ENCODE measurements at places on chromosomes 2 and 18. TPM values are rescaled to one million over a fixed set of nuclear protein-coding genes. Genes with fewer than 3 reads are reported as not detected.

GRCh38 chr18:71951001-71951400, 593.1 kb downstream of the CBLN2 start:
- H3K4me1 ChIP-seq: no peaks in the 10 kb centered on the region
- no peaks in the 10 kb centered on the region for H3K27me3 ChIP-seq
- no peak overlapping the region for H3K27ac ChIP-seq
- no peak for DNase-seq
- H3K36me3 ChIP-seq: no peaks in the 10 kb centered on the region
- H3K4me3 ChIP-seq: no peak overlapping the region

DNA sequence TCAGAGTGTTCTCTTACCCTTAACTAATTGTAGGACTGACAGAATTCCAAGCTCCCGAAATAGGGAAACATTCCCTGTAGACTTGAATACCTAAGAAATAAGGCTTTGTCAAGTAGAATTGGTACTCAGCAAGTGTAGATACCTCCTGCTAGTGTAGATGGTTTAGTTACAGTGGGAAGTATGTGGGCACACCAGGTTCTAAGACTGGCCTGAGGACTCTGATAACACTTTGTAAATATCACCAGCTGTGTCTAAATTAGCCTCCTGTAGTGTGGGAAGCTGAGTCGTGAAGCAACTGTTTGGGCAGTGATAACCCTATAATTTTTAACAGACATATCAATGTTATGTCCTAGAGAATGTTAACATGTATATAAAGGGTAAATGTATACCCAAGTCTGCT, 304.5 kb downstream of the SLC8A1 start:
- H3K36me3 ChIP-seq: 0 out of 2 replicates have a peak, but pooled peaks cover 6% of the 10 kb centered on the region
- no peak overlapping the region for H3K27ac ChIP-seq
- H3K4me1 ChIP-seq: no peaks in the 10 kb centered on the region
- no peaks in the 10 kb centered on the region for H3K27me3 ChIP-seq
- no peak overlapping the region for H3K4me3 ChIP-seq

GRCh38 chr2:223800908-223801307, 36.5 kb downstream of the AP1S3 start:
- no peaks in the 10 kb centered on the region for H3K27me3 ChIP-seq
- H3K27ac ChIP-seq: no peak overlapping the region
- no peaks in the 10 kb centered on the region for H3K36me3 ChIP-seq
- H3K4me1 ChIP-seq: peaks cover 19% of the 10 kb centered on the region

GRCh38 chr2:210366675-210367080, 51.7 kb upstream of the MYL1 start:
- H3K27me3 ChIP-seq: no peaks in the 10 kb centered on the region
- DNase-seq: peak; percentile 2
- H3K4me3 ChIP-seq: no peak overlapping the region
- no peaks in the 10 kb centered on the region for H3K4me1 ChIP-seq

GRCh38 chr2:97845818-97846217, 132.4 kb downstream of the ZAP70 start:
- H3K4me3 ChIP-seq: no peak overlapping the region
- H3K27ac ChIP-seq: no peak overlapping the region

DNA sequence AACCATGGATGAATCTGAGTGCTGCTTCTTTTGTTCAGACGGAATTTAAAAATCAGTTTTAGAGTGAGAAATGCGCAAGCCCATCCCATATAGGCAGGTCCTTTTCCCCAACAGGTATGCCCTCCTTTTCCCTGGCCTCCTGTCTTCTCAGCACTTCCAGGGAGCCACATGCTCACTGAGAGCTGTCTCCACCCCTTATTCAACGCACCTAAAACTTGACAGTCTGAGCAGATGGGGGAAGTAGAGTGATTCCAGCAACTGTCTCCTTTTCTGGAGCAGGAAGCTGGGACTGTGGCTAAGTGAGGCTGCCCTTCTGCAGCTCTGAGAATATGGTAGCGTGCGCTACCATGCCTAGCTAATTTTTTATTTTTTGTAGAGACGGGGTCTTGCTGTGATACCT, 53.1 kb upstream of the NOSTRIN start:
- no peaks in the 10 kb centered on the region for H3K4me1 ChIP-seq
- H3K27ac ChIP-seq: no peak overlapping the region
- H3K36me3 ChIP-seq: no peaks in the 10 kb centered on the region

DNA sequence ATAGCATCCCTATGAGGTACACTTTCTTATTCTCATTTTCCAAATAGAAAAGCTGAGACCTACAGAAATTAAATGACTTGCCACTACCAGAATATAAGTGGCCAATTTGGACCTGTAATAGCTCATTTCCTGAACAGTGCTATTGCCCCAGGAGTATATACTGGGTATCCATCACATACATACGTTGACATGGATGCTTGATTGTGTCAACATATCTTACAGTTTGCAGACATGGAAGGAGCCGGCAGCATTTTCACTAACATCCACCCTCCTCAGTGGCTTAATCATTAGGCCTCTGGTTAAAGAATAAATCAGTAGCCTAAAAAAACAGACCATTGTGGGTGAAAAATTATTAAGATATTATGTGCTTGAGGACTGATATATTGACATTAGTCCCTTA, 829.3 kb downstream of the LRP1B start:
- no peak overlapping the region for H3K4me3 ChIP-seq
- no peaks in the 10 kb centered on the region for H3K27me3 ChIP-seq
- no peak overlapping the region for H3K27ac ChIP-seq
- no peaks in the 10 kb centered on the region for H3K4me1 ChIP-seq

DNA sequence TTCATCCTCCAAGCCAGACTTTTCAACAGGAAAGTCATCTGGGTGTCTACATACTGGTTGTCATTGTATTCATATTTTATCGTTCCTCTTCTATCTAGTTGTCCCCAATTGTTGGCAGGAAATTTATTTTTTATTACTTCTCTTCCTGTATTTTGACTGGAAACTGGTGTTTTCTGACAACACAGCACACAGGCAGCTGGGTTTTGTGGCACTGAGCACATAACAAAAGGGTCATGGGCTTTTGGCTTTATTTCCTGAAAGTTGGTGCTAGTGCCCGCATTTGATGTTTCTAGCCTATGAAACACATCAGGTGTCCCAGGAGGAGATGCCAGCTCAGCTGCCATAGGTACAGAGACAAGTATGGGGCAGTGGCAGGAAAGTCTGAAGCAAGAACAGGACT, 126.4 kb downstream of the TMEM17 start:
- no peaks in the 10 kb centered on the region for H3K36me3 ChIP-seq
- no peak overlapping the region for H3K27ac ChIP-seq
- no peaks in the 10 kb centered on the region for H3K4me1 ChIP-seq
- DNase-seq: no peak
- H3K4me3 ChIP-seq: no peak overlapping the region

DNA sequence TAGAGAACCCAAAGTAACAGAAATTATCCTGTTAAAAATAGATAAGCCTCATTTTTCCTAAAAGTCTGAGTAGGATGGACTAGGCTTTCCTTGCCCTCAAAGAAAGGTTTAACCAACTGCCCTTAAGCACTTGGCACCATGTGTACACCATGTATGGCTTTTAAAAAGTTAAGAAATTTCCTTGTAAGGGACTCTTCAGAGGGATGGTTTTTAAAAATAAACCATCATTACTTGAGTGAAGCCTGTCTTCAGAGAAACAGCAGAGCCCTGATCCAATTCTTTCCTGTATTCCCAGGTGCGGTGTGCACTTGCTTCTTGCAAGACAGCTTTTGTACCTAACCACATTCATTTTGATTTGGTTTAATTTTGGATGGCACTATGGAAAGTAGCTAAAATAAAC, 1.1 kb upstream of the NEMP2 start:
- no peak overlapping the region for H3K27ac ChIP-seq
- no peaks in the 10 kb centered on the region for H3K27me3 ChIP-seq
- peak; percentile 26 for DNase-seq
- no peaks in the 10 kb centered on the region for H3K36me3 ChIP-seq

- no peak overlapping the region for H3K4me3 ChIP-seq
- H3K27me3 ChIP-seq: no peaks in the 10 kb centered on the region
- H3K4me1 ChIP-seq: peaks cover 4% of the 10 kb centered on the region
- H3K36me3 ChIP-seq: no peaks in the 10 kb centered on the region
- DNase-seq: peak; percentile 76
These were observed 253.1 kb downstream of the SH3BP4 start for GRCh38 chr2:235204948-235205347.

- H3K27me3 ChIP-seq: no peaks in the 10 kb centered on the region
- H3K4me1 ChIP-seq: peaks cover 23% of the 10 kb centered on the region
- no peak overlapping the region for H3K4me3 ChIP-seq
- DNase-seq: no peak
- no peak overlapping the region for H3K27ac ChIP-seq
These were observed 228.6 kb downstream of the EPHA4 start for GRCh38 chr2:221343524-221343923.

DNA sequence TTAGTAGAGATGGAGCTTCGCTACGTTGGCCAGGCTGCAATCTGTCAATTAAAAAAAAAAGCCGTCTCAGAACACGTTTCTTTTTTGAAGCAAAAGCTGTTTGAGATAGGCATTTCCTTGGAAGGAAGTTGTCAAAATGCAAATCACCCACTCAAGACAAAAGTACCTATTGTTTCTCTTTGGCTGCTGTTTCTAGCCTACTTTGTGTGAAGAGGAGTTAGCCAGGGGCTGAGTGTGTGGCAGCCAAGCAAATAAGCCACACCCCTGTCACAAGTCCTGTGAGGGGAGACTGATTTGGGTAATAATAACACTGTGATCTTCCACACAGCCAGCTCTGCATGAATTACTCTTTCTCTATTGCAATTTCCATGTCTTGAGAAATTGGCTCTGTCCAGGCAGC, 47.4 kb upstream of the CDCA7 start:
- H3K36me3 ChIP-seq: no peaks in the 10 kb centered on the region
- no peak for DNase-seq
- H3K27me3 ChIP-seq: no peaks in the 10 kb centered on the region
- H3K27ac ChIP-seq: no peak overlapping the region
- H3K4me1 ChIP-seq: no peaks in the 10 kb centered on the region

GRCh38 chr2:40471866-40472265, 20.0 kb upstream of the SLC8A1 start:
- no peak overlapping the region for H3K4me3 ChIP-seq
- H3K36me3 ChIP-seq: no peaks in the 10 kb centered on the region
- H3K27ac ChIP-seq: no peak overlapping the region
- DNase-seq: no peak

DNA sequence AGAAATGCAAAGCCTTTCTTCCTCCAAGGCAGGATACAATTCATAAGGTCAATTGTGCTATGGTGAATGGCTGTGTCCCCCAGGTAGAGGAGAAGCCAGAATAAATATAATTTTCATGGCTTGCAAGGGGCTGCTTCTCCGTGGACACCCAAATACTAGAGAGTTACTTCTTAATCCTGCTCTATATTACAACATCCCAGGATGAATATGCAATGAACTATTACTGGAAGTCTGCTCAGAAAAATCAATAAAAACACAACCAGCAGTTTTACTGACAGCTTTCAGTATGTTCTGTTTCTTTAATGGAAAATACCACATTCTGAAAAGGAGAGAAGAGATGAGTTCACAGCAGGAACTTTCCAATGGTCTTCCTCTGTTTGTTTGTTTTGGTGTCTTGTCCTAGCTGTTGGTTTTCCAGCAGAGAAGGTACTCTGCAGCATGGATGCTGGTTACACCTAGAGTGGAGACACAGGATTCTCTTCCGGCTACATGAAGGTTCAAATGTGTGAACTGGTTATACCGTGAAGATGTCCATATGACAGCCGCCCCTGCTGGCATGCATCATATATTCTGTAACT, 213.0 kb downstream of the PID1 start:
- DNase-seq: no peak
- H3K4me3 ChIP-seq: no peak overlapping the region
- H3K4me1 ChIP-seq: no peaks in the 10 kb centered on the region
- H3K27me3 ChIP-seq: no peaks in the 10 kb centered on the region
- no peaks in the 10 kb centered on the region for H3K36me3 ChIP-seq

- H3K4me3 ChIP-seq: peak overlapping the region; percentile 61
- DNase-seq: peak; percentile 67
- H3K4me1 ChIP-seq: peaks cover 46% of the 10 kb centered on the region
- peak overlapping the region; percentile 73 for H3K27ac ChIP-seq
These were observed 573.2 kb downstream of the ZEB2 start for GRCh38 chr2:143946436-143947391.

GRCh38 chr2:121001641-121002040, 266.0 kb downstream of the GLI2 start:
- peaks cover 7% of the 10 kb centered on the region for H3K4me1 ChIP-seq
- no peak for DNase-seq
- no peak overlapping the region for H3K4me3 ChIP-seq
- H3K27me3 ChIP-seq: peaks cover 6% of the 10 kb centered on the region

GRCh38 chr2:241570961-241571581, 12.5 kb downstream of the BOK start:
- peaks cover 12% of the 10 kb centered on the region for H3K36me3 ChIP-seq
- no peak overlapping the region for H3K4me3 ChIP-seq
- H3K4me1 ChIP-seq: no peaks in the 10 kb centered on the region
- H3K27ac ChIP-seq: no peak overlapping the region
- no peak for DNase-seq

DNA sequence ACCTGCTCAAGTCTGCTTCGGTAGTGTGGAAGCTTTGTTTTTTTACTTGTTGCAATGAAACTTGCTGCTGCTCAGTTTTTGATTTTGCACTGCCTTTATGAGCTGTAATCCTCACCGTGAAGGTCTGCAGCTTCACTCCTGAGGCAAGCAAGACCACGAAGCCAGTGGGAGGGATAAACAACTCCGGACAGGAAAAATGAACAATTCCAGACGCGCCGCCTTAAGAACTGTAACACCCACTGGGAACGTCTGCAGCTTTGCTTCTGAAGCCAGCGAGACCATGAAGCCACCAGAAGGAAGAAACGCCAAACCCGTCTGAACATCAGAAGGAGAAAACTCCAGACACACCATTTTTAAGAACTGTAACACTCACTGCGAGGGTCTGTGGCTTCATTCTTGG, 245.7 kb upstream of the REG3G start:
- H3K4me3 ChIP-seq: no peak overlapping the region
- H3K27ac ChIP-seq: no peak overlapping the region
- no peaks in the 10 kb centered on the region for H3K27me3 ChIP-seq
- H3K36me3 ChIP-seq: no peaks in the 10 kb centered on the region
- DNase-seq: no peak

- DNase-seq: no peak
- no peaks in the 10 kb centered on the region for H3K4me1 ChIP-seq
- peaks cover 10% of the 10 kb centered on the region for H3K27me3 ChIP-seq
These were observed 78.2 kb downstream of the SUCLG1 start for GRCh38 chr2:84380875-84381274.

ALPI gene
- total RNA-seq: not detected

ST6GAL2 gene
- total RNA-seq: not detected

CABYR gene
- 4.9 TPM for total RNA-seq

CYP26B1 gene
- 0.32 TPM for total RNA-seq

PLEKHH2 gene
- 2.2 TPM for total RNA-seq

CRYBA2 gene
- not detected for total RNA-seq

MDH1B gene
- 0.25 TPM for total RNA-seq

COBLL1 gene
- 1.8 TPM for total RNA-seq

ZNF521 gene
- 12.1 TPM for total RNA-seq

MOCOS gene
- total RNA-seq: 26.2 TPM

Data from GM23248 (cell line).